ENCODE measurements at places on chromosomes 5 and 9.

DNA sequence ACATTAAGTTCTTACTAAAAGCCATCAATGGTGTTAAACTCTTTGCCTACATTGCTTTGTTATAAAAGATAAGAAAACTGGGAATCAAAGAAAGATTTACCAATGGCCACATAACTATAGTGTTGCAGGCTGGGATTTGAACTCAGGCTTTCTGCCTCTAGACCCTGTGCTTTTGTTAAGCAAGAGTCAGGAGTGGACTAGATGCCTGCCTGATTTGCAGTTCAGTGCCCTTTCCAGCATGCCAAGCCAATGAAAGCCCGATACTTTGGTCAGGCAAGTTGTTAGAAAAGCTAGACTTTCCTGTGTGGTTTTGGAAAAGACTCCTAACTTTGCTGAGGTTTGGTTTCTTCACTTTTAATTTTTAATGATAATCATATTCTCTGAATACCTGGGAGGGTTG is 21.4 kb upstream of the AGXT2 start:
- DNase-seq: no peak
- no peak overlapping the region for H3K4me3 ChIP-seq
- no peaks in the 10 kb centered on the region for H3K4me1 ChIP-seq
- no peak overlapping the region for H3K27ac ChIP-seq
- H3K36me3 ChIP-seq: no peaks in the 10 kb centered on the region
- H3K27me3 ChIP-seq: no peaks in the 10 kb centered on the region

- no peaks in the 10 kb centered on the region for H3K27me3 ChIP-seq
- DNase-seq: no peak
- 0 out of 2 replicates have a peak, but pooled peaks cover 4% of the 10 kb centered on the region for H3K36me3 ChIP-seq
- no peak overlapping the region for H3K27ac ChIP-seq
- no peaks in the 10 kb centered on the region for H3K4me1 ChIP-seq
These were observed 721.5 kb upstream of the DMAC1 start for GRCh38 chr9:8521112-8521511.

DNA sequence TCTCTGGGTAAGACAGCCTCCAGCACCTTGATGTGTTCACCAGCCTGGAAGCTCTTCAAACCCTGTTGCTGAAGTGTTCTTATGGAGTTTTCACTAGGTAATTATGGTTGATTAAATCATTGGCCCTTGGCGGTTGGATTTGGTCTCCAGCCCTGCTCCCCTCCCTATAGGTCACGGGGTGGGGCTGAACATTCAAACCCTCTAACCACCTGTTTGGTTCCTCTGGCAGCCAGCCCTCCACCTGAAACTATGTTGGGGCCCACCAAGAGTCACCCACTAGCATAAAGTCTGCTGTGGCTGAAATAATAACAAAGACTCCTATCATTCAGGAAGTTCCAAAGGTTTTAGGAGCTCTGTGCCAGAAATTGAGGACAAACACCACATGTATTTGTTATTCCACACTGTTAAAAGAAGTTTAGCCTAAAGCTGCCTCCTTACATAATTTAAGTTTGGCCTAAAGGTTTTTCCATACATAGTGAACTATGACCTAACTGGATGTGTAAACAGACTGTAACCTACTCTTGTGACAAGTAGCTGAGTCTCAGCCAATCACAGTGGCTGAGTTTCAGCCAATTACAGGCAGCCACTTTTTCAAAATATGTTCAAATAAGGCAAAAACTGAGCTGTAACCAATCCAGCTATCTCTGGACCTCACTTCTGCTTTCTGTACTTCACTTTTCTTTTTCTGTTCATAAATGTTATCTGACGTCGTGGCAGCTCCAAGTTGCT is 34.8 kb downstream of the TMEM252 start:
- H3K27ac ChIP-seq: no peak overlapping the region
- no peak for DNase-seq
- peaks cover 51% of the 10 kb centered on the region for H3K27me3 ChIP-seq
- no peak overlapping the region for H3K4me3 ChIP-seq
- no peaks in the 10 kb centered on the region for H3K36me3 ChIP-seq

DNA sequence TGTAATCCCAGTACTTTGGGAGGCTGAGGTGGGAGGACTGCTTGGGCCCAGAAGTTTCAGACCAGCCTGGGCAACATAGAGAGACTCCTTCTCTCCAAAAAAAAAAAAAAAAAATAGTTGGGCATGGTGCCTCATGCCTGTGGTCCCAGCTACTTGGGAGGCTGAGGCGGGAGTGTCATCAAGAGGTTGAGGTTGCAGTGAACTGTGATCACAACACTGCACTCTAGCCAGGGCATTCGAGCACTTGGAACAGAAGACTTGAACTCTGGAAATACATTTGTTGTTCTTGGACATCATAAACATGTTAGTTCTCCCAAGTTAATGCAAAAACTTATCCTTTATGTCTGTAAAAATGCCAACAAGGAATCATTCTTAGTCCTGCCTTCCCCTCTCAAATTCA is 29.6 kb downstream of the EHMT1 start:
- peaks cover 8% of the 10 kb centered on the region for H3K36me3 ChIP-seq
- H3K4me3 ChIP-seq: no peak overlapping the region
- no peak overlapping the region for H3K27ac ChIP-seq

DNA sequence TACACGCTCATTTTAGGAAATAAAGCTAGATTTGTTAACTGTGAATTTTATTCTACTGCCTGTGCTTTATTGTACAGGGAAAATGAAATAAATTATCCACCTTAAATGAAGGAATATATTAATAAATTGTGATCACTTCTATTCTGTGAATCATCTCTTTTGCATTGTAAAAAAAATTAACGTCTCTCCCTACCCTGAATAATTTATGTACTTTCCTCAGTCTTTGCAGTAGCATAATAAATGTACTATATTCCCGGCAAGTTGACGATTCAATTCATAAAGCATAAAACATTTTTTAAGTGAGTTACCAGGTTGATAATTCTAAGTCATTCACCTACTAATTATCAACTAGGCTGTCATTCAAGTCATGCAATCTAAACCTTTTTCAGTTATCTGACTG is 1425.3 kb upstream of the CDH9 start:
- H3K27ac ChIP-seq: no peak overlapping the region
- H3K36me3 ChIP-seq: no peaks in the 10 kb centered on the region
- no peak overlapping the region for H3K4me3 ChIP-seq
- H3K4me1 ChIP-seq: no peaks in the 10 kb centered on the region
- no peak for DNase-seq

DNA sequence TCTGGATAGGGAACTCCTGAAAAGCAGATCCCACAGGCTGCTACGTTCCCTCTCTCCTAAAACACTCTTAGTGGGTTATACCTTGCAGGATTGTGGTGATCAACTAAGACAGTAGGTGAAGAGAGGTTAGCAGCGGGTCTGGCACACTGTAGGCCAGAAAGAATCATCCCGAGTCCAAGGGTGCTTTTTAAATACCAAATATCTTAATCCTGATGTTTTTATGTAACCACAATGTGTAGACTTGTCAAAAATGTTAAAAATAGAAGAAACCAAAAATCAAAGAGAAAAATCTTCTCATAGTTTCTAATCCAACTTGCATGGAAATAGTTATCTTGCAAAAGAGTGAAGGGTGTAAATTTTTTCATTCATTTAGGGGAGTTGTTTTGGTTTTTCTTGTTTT is 52.3 kb upstream of the IFNK start:
- peaks cover 7% of the 10 kb centered on the region for H3K4me1 ChIP-seq
- DNase-seq: no peak
- H3K36me3 ChIP-seq: no peaks in the 10 kb centered on the region
- H3K27ac ChIP-seq: no peak overlapping the region
- no peak overlapping the region for H3K4me3 ChIP-seq

- H3K27ac ChIP-seq: no peak overlapping the region
- no peaks in the 10 kb centered on the region for H3K27me3 ChIP-seq
- no peak overlapping the region for H3K4me3 ChIP-seq
- H3K4me1 ChIP-seq: no peaks in the 10 kb centered on the region
These were observed 216.1 kb downstream of the TLE1 start for GRCh38 chr9:81473206-81473605.

DNA sequence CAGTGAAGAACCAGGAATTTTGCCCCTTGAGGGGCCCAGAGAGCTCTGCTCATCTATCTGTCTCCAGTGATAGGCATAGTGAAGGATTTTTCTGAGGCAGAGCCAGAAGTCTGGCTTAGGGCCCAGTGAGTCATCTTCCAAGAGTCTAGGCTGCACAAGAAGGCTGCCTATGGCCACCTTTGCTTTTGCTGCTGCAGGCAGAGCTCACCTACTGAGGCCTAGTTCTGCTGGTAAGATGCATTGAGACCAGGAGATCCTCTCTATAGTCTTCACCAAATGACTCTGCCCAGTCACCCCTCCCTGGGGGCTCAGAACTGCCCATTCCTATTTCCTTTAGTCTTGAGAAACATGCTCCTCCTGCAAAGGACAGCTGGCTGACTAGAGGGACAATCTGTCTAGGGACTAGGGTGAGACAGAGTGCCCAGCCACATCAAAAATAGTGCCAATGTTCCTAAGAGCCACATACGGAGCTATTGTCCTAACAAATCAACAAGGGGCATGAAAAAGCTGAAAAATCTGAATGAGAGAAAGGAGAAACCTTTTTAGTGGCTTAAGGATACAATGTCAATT is 40.3 kb upstream of the CDKN2AIPNL start:
- H3K4me1 ChIP-seq: no peaks in the 10 kb centered on the region
- DNase-seq: no peak
- H3K36me3 ChIP-seq: no peaks in the 10 kb centered on the region
- H3K27ac ChIP-seq: no peak overlapping the region
- H3K27me3 ChIP-seq: no peaks in the 10 kb centered on the region
- no peak overlapping the region for H3K4me3 ChIP-seq

DNA sequence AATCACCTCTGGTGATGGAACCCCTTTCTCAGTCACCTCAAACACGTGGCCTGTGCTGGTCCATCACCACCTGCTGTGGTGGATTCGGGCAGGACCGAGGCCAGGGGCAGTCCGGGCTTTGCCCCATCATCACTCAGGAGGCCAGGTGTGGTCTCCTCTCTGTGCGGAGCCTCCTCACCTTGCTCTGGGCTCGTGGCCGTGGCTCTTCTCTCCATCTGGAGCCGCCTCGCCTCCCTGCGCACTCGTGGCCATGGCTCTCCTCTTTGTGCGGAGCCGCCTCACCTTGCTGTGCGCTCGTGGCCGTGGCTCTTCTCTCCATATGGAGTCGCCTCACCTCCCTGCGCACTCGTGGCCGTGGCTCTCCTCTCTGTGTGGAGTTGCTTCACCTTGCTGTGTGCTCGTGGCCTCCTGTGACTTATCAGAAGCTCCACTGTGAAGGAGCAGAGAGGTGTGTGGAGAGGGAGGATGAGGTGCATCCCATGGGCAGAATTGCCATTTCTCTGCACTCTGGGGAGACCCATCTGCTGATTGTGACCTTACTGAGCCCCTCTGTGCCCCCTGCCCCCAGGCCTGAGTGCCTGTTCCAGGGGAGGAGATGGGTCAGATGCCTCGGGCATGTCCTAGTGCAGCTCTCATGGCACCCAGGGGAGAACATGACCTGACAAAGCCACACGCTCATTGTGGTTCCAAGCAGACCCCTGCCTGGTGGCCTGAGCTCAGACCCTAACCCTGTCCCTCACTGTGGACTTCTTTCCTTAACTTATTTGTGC is 276.6 kb upstream of the IRX2 start:
- no peaks in the 10 kb centered on the region for H3K36me3 ChIP-seq
- no peaks in the 10 kb centered on the region for H3K4me1 ChIP-seq
- no peaks in the 10 kb centered on the region for H3K27me3 ChIP-seq
- no peak overlapping the region for H3K27ac ChIP-seq
- no peak for DNase-seq
- no peak overlapping the region for H3K4me3 ChIP-seq

DNA sequence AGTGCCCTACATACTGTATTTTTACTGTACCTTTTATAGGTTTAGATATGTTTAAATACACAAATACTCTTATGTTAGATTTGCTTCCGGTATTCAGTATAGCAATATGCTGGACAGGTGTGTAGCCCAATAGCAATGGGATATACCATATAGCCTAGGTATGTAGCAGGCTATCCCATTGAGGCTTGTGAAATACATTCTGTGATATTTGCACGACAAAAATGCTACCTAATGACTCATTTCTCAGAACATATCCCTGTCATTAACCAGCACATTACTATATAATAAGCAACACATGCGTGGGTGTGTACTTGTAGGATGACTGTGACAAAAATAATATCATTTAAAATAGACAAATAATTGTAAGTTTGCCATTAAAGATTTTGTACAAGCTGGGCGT is 208.8 kb downstream of the MRPS30 start:
- H3K4me3 ChIP-seq: no peak overlapping the region
- no peak for DNase-seq
- H3K27me3 ChIP-seq: no peaks in the 10 kb centered on the region

DNA sequence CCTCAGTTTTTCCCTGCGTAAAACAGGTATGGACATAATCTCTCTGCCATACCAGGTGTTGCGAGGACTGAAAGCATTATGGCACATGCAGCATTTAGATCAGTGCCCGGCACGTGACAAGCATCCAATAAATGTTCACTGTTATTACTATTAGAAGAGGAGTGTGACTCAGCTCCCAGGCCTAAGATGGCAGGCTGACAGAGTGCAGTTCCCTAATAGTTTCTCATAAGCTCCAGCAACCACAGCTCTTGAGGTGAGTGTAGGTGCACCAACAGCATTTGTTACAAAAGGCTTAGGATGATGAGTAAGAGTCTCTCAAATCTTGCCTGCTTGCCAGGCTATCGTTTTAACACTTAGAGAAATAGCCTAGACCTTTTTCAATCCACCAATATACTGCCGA is 28.9 kb upstream of the GLIS3 start:
- no peaks in the 10 kb centered on the region for H3K36me3 ChIP-seq
- H3K27ac ChIP-seq: no peak overlapping the region
- H3K27me3 ChIP-seq: no peaks in the 10 kb centered on the region

GRCh38 chr9:138006576-138007233 is 129.1 kb downstream of the CACNA1B start:
- H3K4me1 ChIP-seq: no peaks in the 10 kb centered on the region
- no peak for DNase-seq
- H3K27ac ChIP-seq: no peak overlapping the region
- H3K27me3 ChIP-seq: no peaks in the 10 kb centered on the region

GRCh38 chr5:142055301-142055700 is 42.5 kb upstream of the GNPDA1 start:
- H3K27ac ChIP-seq: no peak overlapping the region
- no peak overlapping the region for H3K4me3 ChIP-seq
- H3K4me1 ChIP-seq: peaks cover 6% of the 10 kb centered on the region
- DNase-seq: no peak

- no peaks in the 10 kb centered on the region for H3K36me3 ChIP-seq
- peak; percentile 73 for DNase-seq
- H3K4me3 ChIP-seq: no peak overlapping the region
- no peaks in the 10 kb centered on the region for H3K27me3 ChIP-seq
These were observed 26.6 kb upstream of the PIP5K1B start for GRCh38 chr9:68678430-68678829.

- peak overlapping the region; percentile 74 for H3K4me3 ChIP-seq
- H3K27ac ChIP-seq: no peak overlapping the region
- H3K4me1 ChIP-seq: no peaks in the 10 kb centered on the region
These were observed 582 bp upstream of the FBXO4 start for GRCh38 chr5:41924526-41924871.

- H3K27me3 ChIP-seq: no peaks in the 10 kb centered on the region
- DNase-seq: no peak
- no peaks in the 10 kb centered on the region for H3K4me1 ChIP-seq
- no peak overlapping the region for H3K4me3 ChIP-seq
These were observed 53.0 kb downstream of the ZNF354C start for GRCh38 chr5:179113143-179113530.

GRCh38 chr5:158769079-158769478 is 330.6 kb downstream of the EBF1 start:
- no peaks in the 10 kb centered on the region for H3K27me3 ChIP-seq
- H3K4me1 ChIP-seq: no peaks in the 10 kb centered on the region
- H3K27ac ChIP-seq: no peak overlapping the region
- H3K4me3 ChIP-seq: no peak overlapping the region
- DNase-seq: no peak
- no peaks in the 10 kb centered on the region for H3K36me3 ChIP-seq

- no peak overlapping the region for H3K27ac ChIP-seq
- DNase-seq: peak; percentile 21
- H3K4me1 ChIP-seq: peaks cover 9% of the 10 kb centered on the region
- no peaks in the 10 kb centered on the region for H3K27me3 ChIP-seq
These were observed 25.2 kb upstream of the ASS1 start for GRCh38 chr9:130419521-130420035.

All from H9 (cell line).